ENCODE measurements at places on chromosomes 11 and 22. TPM values are rescaled to one million over a fixed set of nuclear protein-coding genes. Genes with fewer than 3 reads are reported as not detected.

Gene LRRC51
- polyA plus RNA-seq, result 6.2 TPM

Gene SGSM1
- polyA plus RNA-seq, result 0.97 TPM

DNA sequence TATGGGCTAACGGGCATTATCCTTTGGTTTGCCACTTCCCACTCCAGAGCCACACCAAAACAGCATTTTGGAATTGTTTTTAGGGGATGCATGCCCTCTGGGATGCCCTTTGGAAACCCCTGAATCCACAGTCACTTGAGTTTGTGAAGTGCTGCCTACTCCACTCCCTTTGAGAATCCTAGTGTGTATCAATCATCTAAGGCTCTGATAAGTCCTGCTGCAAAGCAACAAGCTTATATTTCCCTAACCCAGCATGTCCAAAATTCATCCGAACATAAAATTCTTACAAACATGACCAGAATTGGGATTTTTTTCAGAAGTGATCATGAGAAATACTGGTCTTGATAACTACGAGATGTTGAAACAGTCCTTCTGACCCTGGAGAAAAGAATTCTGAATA lies 387.9 kb downstream of the MN1 start:
- DNase-seq, result no peak

- no peak for DNase-seq
Observed at GRCh38 chr11:74010306-74011300, 1.7 kb upstream of the UCP3 start.

Gene POU2AF2
- not detected for polyA plus RNA-seq

DNA sequence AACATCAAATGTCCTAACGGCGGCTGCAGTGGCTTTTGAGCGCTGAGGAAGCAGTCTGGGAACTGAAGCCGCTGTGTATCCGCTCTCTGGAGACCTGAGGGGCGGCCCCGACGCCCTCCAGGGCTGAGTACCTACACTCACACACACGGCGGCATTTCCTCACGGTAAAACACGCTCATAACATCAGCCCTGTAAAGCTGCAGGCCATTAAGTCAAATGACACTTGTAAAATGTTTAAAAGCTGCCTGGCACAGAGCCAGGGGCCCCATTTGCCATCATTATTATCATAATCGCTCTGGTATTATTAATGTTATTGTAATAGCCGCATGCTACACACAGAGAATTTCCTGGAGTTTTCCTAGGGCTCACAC lies 5.1 kb downstream of the CARS1 start:
- no peak for DNase-seq

GRCh38 chr11:1226986-1227550 lies 4.2 kb downstream of the MUC5B start:
- no peak for DNase-seq

GRCh38 chr11:100383357-100383865 lies 303.7 kb upstream of the ARHGAP42 start:
- DNase-seq, result no peak

DNA sequence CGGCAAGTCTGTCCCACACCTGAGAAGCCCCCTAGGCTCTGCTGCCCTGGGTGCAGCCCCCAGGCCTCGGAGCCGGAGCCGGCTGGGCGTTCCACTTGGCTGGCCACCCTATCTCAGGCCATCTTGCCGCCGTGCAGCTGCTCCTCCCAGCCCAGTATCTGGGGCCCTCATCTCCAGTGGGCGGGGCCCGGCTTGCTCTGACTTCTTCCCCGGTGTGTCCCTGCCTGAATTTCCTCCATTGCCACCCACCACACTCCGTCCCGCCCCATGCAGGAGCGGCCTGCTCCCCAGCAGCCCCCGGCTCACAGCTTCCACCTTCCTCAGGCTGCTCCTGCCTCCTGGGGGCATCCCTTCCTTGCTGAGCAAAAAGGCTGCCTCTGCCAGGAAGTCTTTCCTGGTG lies 46.6 kb downstream of the WNT7B start:
- DNase-seq, result no peak

DNA sequence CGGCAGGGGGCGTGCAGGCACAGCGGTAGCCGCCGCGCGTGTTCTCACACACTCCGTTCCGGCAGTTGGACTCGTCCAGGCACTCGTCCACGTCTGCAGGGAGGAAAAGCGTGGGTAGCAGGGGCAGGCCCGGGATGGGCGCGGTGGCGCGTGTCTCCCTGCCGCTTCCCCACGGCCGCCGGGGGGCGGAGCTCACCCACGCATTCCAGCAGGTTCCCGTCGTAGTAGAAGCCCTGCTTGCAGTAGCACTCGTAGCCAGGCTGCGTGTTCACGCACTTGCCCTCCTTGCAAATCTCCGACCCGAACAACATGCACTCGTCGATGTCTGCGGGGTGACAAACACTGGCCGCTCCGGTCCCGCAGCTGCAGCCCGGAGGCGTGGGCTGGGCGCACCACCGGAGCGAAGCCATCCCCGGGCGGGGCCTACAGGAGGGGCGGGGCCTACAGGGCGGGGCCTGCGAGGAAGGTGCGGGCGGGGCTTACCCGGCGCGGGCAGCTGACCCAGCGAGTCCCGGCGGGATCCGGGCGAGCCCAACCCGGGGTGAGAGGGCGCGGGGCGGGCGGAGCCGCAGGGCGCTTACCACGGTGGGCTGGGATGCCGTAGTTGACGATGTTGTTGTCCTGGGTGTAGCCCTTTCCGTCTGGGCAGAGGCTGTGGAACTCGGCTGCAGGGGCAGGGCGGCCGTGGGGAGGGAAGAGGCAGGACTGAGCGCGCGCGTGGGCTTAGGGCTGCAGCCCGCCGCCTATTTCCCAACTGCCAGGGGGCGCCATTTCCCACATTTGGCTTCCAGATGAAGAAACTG lies 15.6 kb downstream of the SCYL1 start:
- peak; percentile 91 for DNase-seq

Gene TRIM22
- polyA plus RNA-seq, result 300 TPM

Gene OR52E4
- not detected for polyA plus RNA-seq

GRCh38 chr11:89119426-89119825 lies 53.6 kb upstream of the GRM5 start:
- no peak for DNase-seq

Gene MS4A1
- polyA plus RNA-seq, result 910 TPM

- DNase-seq, result no peak
Observed at GRCh38 chr11:12196872-12197271, 86.5 kb downstream of the MICAL2 start.

GRCh38 chr22:36180038-36180880 lies 19.7 kb upstream of the APOL3 start:
- DNase-seq, result peak; percentile 74

GRCh38 chr11:1202776-1203504 lies 19.9 kb upstream of the MUC5B start:
- DNase-seq, result peak; percentile 53

DNA sequence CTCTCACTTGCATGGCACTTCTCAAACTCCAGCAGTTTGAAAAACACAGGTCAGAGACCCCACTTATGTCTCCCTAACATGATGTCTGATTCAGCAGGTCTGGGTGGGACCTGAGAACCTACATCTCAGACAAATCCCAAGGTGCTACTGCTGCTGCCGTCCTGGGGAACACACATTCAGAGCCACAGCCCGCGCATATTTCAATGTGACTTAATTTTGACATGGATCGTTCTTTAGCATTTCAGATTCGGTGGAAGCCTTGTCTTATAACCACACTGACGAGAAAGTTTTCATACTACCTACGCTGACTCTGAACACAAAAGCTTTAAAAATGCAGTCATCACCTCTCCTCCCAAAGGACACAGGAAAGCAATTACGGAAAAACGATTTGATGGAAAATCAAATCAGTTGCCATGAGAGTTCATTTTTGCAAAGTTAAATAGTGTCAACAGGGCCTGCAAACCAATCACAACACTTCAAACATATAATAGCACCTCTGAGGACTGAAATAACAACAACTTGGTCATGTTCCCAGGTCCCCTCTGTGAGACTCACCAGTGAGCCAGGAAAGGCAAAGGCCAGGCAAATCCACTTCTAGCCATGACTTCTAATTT lies 132.6 kb downstream of the SHANK2 start:
- no peak for DNase-seq

DNA sequence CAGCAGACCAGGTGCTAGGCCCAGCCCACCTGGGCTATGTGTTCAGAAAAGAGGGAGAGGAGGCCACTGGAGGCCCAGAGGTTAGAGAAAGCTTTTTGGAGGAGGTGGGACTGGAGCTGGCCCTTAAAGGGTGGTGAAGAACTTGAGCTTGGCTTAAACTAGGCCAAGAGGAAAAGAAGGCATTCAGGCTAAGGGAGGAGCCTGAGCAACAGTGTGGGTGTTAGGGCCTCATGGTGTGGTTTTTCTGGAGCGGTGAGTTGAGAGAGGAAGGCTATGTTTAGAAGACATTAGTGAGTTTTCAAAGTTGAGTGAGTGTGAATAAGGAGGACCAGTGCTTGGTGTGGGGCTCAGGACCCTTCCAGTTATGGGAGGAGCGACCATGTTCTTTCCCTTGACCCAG lies 6.2 kb downstream of the TAF6L start:
- no peak for DNase-seq

- no peak for DNase-seq
Observed at GRCh38 chr11:120714438-120714837, 202.9 kb downstream of the GRIK4 start.

DNA sequence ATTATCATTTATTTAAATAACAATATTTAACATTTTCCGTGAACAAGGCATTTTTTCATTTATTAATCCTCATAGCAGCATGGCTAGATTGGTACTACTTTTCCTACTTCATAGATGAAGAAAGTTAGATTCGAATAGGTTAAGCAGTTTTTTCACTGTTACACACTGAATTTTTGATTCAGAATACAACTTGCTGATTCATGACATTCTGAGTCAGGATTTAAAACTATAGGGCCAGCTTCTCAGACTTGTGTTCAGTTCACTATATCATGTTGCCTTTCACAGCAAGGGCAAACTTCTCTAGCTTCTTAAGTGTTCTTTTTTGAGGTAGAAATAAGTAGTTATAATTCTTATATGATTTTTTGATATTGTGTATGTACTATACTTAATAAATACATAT lies 31.5 kb downstream of the CYP2R1 start:
- DNase-seq, result no peak

DNA sequence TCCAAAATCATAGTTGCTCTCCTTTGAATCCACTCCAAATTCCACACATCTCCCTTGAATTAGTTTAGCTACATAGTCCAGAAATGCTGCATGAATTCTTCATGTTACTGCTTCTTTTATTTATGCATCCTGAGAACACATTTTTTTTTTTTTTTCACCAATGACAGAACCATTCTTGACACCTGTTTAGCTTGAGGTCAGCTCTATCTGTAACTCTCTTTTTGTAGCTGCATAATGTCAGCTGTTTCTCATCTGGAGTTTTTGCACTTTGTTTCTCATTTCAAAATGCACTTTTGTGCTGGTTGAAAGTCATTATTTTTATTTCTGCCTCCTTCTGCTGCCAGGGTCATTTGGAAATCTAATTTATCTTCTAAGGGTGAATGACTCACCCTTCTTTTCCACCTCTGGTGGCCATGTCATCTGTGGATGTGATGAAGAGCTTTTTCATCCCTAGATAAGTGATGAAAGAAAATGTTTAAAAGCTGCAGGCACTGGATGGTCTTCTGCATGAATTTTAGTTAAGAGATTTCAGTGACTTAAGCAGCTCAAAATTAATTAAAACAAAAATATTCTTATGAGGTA lies 93.7 kb downstream of the JRKL start:
- no peak for DNase-seq

Gene COPB1
- polyA plus RNA-seq, result 69.0 TPM

DNA sequence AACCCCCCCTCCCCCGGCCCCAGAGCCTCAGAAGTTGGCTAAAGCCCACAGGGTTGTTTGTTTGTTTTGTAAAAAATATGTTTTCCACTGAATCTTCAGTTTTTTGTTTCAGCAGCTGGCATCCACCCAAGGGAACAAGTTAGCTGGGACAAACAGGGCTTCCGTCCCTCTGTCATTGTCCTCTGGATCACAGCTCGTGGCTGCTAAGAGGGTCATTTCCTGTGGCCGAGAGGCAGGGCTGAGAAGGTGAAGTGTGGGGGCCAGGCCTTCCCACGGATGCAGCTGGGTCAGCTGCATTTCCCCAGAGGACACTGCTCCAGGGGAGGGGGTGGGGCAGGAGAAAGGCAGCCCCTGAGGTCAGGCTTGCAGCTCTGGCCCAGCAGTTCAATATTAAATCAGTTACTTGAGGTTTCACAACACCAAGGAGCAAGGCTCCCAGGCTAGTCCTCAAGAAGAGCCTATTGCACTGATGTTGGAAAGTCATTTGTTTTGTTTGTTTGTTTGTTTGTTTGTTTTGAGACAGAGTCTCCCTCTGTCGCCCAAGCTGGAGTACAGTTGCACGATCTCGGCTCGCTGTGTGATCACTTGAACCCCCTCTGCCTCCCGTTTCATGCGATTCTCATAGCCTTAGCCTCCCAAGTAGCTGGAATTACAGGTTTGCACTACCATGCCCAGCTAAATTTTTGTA lies 34.4 kb upstream of the SMTN start:
- no peak for DNase-seq

- DNase-seq, result no peak
Observed at GRCh38 chr11:131668500-131669400, 298.3 kb downstream of the NTM start.

GRCh38 chr11:118752654-118753053 lies 38.3 kb downstream of the DDX6 start:
- DNase-seq, result no peak

DNA sequence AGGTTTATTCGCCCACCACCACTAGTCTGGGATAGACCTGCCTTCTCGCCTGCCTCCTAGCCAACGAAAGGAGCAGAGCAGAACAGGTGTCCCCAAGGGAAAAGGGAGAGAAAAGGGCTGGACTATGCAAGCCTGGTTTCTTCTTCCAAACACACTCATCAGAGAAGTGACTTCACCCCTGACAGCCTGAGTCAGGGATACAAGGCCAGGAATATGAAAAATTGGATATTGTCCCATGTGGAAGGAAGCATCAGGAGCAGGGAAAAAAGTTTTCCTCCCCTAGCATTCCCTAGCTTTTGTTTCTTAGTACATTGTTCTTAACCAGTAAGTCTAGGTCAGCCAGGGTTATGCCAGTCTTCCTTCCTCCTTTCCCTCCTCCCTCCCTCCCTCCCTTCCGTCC lies 56.9 kb upstream of the TNRC6B start:
- no peak for DNase-seq

DNA sequence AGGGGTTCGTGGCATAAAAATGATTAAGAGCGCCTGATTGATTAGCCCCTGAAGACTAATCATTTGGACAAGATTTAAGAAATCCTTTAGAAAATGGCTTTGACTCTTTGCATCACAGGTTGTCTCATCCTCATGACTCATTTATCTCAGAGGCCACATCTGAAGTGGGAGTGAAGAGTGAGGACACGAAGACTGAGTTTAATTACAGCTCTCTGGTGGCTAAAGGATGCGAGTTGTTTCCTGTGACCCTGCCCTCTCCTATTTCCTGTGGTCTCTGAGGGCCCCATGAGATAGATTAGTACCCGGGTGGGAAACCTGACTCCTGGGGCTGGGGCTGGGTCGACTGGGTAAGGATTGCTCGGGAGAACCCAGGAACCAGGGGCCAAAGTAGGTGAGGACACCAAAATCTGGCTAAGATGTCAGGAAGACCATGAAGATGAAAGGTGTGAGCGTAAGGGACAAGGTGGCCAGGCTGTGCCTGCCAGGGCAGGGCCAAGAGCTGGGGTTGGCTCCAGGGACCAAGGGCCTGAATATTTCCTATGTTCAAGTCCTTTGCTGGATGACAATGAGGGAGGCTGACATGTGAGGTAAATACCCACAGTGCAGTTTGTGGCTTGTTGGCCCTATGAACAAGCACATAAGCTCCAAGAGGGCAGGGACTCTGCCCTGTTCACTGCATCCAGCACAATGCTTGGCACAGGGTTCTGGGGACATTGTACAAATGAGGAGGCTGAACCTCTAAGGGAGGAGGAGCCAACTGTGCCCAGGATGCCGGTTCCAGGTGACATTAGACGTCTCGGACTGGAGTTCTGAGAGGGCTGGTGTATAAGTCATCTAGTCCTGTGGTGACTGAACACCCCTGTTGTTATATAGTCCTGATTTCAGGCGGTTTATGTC lies 3.6 kb downstream of the OTOG start:
- no peak for DNase-seq

Gene KCNJ5
- polyA plus RNA-seq, result not detected

Data from naive B cell (primary cell).